ENCODE measurements at places on chromosomes 4 and X.

DNA sequence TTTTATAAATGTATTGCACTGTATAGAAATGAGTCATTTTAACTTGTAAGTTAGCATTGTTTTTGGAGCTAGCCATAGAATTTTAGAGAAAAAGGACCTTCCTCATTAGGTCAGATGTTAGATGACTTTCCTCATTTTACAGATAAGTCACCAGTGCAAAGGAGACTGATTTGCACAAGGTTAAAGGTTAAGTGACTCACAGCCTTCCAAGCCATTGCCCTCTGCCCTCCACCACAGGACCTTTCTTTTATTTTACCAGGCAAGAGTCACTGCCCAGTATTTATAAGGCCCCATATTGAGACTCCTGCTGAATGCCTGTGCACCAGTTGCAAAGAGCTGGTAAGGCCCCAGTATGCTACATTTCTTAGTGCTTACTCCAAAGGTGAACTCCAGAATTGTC lies 4.2 kb upstream of the ABCG2 start:
- no peak for DNase-seq

- DNase-seq = no peak
These were observed 8.5 kb downstream of the PCDH10 start for GRCh38 chr4:133157460-133158160.

GRCh38 chrX:12700745-12701144 lies 90.5 kb upstream of the PRPS2 start:
- DNase-seq = no peak

- no peak for DNase-seq
These were observed 45.4 kb upstream of the MAGEC2 start for GRCh38 chrX:142250502-142250901.

GRCh38 chr4:18105030-18106011 lies 83.8 kb upstream of the LCORL start:
- peak; percentile 2 for DNase-seq

GRCh38 chr4:123478859-123479345 lies 82.3 kb downstream of the SPRY1 start:
- DNase-seq = peak; percentile 26

GRCh38 chr4:36159208-36159607 lies 85.1 kb downstream of the ARAP2 start:
- DNase-seq = no peak

GRCh38 chr4:163958751-163959150 lies 464.3 kb downstream of the TMA16 start:
- DNase-seq = no peak

DNA sequence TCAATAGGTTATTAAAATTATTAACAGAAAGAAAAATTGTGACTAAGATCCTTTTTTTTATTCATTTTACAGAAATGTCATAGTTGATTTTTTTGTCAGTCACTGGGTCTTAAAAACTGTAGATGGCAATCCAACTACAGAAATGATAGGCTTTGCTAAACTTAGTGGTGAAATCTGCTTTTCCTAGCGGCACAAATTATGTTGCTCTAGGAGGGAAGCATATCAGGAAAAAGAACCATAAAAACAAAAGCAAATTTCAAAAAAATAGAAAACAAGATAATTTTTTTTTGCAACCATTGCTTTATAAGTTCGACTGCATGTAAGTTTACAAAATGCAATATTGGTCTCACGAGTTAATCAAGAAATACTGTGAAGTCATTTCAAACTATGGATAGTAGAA lies 443.5 kb upstream of the IGFBP7 start:
- no peak for DNase-seq

- DNase-seq = no peak
These were observed 1.4 kb upstream of the FNIP2 start for GRCh38 chr4:158767451-158767850.

- DNase-seq = no peak
These were observed 12.0 kb upstream of the FAM120C start for GRCh38 chrX:54194982-54195588.

DNA sequence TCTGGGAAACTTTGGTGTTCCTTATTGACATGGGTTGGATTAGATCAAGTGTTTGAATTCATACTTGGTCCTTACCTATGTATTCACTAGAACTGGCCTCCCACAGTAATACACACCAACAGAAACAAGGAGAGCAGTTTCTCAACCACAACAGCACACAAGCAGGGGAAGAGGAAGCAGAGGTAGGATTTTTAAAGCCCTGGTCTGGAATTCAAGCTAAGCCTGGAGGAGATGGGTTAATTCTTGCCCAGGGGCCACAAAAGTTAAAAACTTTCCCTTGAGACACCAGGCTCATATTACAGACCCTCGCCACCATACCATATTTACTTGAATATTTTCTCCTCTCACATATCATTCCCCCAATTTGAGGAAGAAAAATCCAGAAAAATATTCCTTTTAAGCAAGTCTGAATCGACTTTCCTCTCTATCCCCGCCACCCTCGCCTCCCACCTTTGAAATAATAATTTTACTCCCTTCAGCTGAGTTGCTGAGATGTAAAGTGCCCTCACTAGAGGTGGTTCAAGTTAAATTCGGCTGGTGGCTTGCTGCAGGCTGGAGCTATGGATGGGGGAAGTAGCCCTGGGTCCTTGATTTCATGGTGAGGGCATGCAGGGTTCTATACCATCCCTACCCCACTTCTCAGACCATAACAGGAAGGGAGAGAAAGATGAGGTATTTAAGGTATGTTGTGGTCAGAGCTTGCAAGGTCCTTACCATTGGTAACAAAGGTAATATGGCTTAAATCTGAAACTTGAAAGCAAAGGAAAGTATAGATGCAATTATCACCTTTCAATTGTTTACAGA lies 440.2 kb downstream of the INPP4B start:
- peak; percentile 63 for DNase-seq

- DNase-seq = no peak
These were observed 48.3 kb downstream of the MED28 start for GRCh38 chr4:17662694-17663093.

GRCh38 chrX:86295293-86295692 lies 147.0 kb downstream of the DACH2 start:
- no peak for DNase-seq

GRCh38 chr4:129526812-129527211 lies 430.9 kb downstream of the C4orf33 start:
- DNase-seq = peak; percentile 47

- DNase-seq = no peak
These were observed 74.9 kb upstream of the PDHA2 start for GRCh38 chr4:95764961-95765360.

GRCh38 chrX:22060415-22061280 lies 28.5 kb downstream of the PHEX start:
- peak; percentile 48 for DNase-seq

- no peak for DNase-seq
These were observed 1.5 kb downstream of the PRPS2 start for GRCh38 chrX:12792711-12793110.

- DNase-seq = no peak
These were observed 120.4 kb downstream of the NSUN7 start for GRCh38 chr4:40870150-40870549.

DNA sequence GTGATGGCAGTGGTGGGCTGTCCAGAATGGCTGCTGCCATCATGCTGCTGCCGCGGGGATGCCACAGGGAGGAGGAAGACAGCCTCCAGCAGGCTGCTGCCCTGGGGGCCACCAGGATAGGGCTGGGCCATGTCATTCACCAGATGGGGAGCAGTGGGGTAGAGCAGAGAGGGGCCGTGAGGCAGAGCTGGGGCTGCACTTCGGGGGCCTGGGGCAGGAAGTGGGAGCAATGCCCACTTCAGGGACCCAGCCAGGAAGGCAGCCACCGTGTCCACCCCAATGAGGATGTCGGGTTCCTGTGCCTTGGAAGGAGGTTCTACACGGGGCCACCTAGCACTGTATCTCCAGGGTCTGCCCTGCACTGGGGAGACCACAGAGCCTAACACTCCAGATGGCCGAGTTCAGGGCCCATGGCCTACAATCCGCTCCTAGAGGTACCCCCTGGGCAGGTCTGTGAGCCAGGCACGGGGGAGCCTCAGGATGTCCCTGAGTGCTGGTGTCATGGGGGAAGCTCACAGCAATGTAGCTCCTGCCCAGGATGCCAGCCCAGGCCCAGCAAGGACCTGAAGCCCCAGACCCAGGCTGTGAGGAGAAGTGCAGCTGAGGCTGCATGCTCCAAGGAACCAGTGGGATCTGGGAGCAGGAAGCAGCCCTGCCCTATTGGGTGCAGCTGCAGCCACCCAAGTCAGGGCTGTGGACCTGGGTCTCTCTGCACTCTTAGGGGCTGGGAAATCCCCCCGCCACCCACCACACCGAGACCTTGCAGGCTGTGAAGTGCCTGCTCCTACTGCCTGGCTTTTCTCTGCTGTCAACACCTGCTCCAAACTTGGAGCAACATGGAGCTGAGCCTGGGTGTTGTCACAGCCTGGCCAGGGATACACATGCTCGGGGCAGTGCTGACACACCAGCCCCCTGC lies 140.3 kb downstream of the PDHA2 start:
- no peak for DNase-seq

DNA sequence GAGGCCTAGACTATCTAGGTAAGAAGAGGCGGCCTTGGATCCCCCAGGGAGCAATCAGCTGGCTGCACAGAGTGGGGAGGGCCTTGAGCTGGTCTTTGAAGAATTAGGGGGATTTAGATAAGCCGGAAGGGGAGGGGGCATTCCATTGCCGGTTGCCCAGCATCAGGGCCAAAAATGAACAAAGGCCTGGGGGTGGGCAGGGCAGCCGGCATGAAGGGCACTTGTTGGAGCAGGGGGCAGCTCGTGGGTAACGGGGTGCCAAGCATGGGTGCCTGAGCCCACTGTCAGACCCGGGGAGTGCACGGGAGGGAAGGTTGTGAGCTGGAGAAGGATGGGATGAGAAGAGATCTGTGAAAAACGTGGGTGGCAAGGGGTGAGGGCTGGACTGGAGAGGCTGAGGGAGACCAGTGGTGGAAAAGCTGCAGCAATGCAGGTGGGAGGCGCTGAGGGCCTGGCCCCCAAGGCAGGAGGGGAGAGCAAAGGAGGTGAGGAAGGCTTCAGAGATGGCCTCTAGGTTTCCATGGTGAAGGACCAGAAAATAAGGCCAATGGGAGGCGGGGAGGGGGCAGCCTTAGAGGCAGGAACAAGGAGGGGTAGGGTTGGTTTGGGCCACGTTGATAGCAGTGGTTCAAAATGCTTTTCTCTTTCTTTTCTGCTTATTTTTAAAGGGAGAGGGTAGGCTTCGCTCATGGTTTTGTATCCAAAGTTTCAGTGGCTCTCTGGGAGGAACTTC lies 8.6 kb downstream of the KLF3 start:
- DNase-seq = no peak

DNA sequence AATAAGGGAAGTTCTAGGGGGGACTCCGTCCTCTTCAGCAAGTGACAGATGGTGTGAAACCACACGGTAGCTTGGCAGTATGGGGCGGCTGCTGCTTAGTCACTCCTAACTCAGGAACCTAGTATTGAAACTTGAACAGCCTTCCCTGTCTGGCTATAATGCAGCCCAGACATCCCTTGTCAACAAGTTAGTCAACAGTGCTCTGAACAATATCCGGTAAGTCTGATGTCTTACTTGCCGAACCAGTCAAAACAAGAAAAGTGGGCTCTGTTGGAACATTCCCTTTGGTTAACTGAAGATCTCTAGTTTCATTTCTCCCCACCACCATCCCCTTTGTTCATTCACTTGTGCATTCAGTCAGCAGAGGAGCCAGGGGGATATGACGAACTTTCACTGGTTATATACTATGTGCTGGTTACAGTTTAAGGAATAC lies 18.7 kb upstream of the CXCL13 start:
- peak; percentile 59 for DNase-seq

- no peak for DNase-seq
These were observed 106.4 kb downstream of the RTL5 start for GRCh38 chrX:72025236-72025770.

- DNase-seq = no peak
These were observed 313.7 kb upstream of the SMIM31 start for GRCh38 chr4:164440199-164440598.

DNA sequence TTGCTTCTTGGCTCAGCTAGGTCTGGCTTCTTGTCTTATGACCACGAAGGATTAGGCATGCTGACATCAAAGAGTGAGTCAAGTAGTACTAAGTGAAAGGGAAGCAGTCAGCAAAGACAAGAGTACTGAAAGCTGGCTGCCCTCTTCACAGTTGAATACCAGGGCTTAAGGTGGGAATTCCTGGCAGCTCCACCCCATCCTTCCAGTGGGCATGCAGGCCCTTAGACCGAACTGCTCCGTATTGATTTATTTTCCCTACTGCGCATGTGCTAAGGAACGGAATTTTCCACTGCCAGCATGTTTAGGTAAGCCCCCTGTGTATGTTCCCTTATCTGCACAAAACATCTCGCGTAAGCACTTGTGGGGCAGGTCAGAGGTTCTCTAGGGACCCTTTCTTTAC lies 2320.1 kb downstream of the ARAP2 start:
- peak; percentile 47 for DNase-seq

- no peak for DNase-seq
These were observed 107.6 kb downstream of the USP46 start for GRCh38 chr4:52551487-52551886.

- no peak for DNase-seq
These were observed 17.5 kb upstream of the CXorf66 start for GRCh38 chrX:139982856-139983255.

- peak; percentile 39 for DNase-seq
These were observed 1.0 kb upstream of the TLR1 start for GRCh38 chr4:38805530-38806145.

Measured in cardiac fibroblast (primary cell).